ENCODE measurements at places on chromosomes 5 and 9. TPM values are rescaled to one million over a fixed set of nuclear protein-coding genes. Genes with fewer than 3 reads are reported as not detected.

Gene MUSK
- not detected for total RNA-seq

Gene IRX2
- 11.4 TPM for total RNA-seq

Gene ANKRD18A
- total RNA-seq = not detected

Gene DNAH5
- total RNA-seq = 0.16 TPM

Gene HMGCR
- 98.1 TPM for total RNA-seq

Gene CEP72
- 16.0 TPM for total RNA-seq

Gene SOWAHA
- total RNA-seq = not detected

Gene WDR38
- total RNA-seq = not detected

Gene EGFLAM
- 0.13 TPM for total RNA-seq

Gene NADK2
- total RNA-seq = 23.5 TPM

Gene ANKRD34B
- not detected for total RNA-seq

Measured in HT1080 (cell line).